ENCODE measurements at places on chromosomes 11 and 22.

GRCh38 chr11:107587306-107587979 is 3.5 kb upstream of the ELMOD1 start:
- no peak for DNase-seq

- no peak for DNase-seq
Measured at GRCh38 chr11:76026281-76026680, 180.0 kb downstream of the WNT11 start.

DNA sequence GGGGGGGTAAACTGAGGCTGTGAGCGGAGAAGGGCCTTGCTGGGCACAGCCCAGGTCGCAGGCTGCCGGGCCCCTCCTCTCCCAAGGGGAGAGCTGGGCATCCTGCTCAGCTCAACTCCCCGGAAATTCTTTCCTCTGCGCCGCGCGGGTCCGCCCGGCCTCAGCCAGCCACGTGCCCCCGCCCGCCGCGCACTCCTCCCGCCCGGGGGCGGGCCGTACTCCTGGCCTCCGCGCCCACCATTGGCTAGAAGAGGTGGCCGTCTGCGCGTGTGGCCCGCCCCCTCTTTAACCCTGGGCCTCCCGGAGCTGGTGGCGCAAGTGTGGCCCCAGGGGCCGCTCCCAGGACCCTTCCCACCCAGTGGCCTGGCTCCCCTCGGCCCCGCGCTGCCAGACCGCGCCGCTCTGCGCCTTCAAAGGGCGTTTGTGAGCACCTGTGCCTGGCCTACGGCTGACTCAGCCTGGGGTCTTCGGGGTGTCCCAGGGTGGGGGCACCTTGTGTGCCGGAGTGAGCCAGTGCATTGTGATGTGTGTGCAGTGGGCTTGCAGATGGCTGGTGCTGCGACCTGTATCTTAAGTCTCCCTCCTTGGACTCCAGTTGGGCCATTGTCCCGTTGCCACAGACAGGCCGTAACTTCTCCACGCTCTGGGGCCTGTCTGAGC is 2.0 kb downstream of the MRGPRF start:
- no peak for DNase-seq

DNA sequence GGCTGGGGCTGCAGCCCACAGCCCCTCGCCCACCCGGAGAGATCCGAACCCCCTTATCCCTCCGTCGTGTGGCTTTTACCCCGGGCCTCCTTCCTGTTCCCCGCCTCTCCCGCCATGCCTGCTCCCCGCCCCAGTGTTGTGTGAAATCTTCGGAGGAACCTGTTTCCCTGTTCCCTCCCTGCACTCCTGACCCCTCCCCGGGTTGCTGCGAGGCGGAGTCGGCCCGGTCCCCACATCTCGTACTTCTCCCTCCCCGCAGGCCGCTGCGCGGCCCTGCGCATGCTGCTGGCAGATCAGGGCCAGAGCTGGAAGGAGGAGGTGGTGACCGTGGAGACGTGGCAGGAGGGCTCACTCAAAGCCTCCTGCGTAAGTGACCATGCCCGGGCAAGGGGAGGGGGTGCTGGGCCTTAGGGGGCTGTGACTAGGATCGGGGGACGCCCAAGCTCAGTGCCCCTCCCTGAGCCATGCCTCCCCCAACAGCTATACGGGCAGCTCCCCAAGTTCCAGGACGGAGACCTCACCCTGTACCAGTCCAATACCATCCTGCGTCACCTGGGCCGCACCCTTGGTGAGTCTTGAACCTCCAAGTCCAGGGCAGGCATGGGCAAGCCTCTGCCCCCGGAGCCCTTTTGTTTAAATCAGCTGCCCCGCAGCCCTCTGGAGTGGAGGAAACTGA is 731 bp downstream of the GSTP1 start:
- DNase-seq = no peak

DNA sequence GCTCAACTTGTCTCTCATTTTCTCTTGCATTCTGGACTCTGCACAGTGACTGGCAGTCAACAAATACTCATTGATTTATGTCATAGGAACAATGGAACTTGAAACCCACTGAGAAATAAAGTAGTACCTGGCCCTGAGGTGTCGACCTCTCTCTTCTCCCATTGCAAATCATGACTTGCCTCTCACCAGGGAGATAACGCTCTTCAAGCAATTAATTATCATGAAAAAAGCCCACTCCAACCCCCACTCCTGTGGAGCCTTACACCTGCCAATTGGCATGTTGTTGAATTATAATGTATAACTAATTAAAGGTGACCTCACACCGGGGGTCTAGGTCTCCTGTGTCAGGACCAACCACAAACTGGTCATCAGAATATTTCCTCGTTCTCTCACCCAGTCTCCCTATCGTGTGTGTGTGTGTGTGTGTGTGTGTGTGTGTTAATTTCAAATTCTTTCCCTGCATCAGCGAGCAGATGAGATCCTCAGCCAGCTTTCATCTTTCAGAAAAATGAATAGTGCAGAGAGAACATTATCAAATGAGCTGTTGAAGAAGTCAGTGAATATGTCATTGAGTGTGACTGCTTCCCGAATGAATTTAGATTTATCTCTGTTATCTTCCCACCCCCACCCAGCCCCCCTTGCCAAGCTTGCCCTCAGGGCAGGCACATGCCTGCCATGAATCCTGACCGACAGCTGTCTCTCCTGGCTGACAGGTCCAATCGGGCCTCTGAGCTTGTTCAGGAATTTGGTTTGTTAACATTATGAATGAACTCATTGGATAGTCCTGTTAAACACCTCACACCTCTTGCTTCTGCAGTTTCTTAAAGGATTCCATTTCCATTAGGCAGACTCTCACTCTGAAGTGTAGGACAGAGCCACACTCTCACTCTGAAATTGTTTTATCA is 357.4 kb downstream of the INSC start:
- no peak for DNase-seq

DNA sequence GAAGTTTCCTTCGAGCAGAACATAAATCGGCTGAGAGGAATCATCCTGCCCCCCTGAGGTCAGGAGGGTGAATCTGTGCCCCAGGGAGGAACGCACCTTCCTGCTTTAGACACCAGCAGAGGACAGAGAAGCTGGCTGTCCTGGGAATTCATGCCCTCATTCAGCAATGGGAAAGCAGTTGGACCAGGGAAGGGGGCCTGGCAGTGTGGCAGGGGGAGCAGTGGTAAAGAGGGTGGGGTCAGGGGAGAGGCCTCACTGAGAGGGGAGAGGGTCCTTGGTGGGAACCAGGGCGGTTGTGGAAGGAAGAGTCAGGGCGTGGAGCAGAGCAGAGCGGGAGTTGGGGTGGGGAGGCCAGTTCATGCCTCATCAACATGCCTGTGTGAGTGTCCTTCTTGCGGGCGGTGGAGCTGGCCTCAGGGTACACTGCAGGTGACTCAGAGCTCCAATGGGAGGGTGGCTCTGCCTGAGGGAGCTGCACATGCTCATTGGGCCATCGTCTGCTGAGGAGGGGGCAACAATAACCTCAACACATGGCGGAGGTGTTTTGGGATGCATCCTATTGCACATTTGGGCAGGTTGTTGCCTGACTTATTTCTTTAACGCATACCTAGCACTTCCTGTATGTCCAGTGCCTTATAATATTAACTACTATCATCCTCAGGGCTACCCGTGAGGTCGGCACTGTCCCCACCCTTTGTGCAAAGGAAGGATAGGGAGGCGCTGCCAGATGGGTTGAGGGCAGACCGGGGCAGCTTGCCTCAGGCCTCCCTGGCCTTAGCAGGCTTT is 23.2 kb downstream of the MED15 start:
- no peak for DNase-seq

GRCh38 chr22:50701076-50701419 is 28.4 kb downstream of the SHANK3 start:
- DNase-seq = no peak

- DNase-seq = no peak
Measured at GRCh38 chr11:118060869-118061268, 16.0 kb upstream of the TMPRSS4 start.

DNA sequence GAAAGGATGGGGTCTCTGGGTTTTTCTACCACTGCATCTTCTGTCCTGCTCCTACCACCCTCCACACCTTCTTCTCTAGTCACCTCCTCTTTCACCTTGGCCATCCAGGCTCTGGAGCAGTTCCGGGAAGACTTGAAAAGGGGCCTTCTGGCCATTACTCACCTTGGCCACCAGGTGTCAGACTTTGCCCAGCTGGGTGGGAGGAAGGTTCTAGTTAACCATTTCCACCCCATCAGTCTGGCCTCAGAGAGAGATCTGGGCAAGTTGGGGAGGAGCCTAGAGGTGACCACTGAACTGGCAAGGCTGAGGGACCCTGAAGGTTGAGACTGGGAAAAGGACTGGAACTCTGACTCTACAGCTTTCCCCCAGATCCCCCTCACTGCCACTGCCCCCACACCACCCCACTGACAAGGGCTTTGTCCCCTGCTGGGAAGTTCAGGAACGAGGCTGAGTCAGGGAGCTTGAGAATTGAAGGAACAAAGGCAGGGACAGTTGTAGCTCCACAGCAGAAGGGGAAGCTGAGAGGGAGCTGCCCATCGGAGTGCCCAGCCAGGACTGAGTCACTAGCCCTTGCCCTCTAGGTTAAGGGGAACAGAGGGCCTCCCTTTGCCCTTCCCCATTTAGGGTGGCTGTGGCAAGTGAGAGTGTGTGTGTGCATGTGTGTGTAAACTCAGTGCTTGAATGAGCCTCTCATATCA is 3.7 kb upstream of the POLD4 start:
- DNase-seq = peak; percentile 51

DNA sequence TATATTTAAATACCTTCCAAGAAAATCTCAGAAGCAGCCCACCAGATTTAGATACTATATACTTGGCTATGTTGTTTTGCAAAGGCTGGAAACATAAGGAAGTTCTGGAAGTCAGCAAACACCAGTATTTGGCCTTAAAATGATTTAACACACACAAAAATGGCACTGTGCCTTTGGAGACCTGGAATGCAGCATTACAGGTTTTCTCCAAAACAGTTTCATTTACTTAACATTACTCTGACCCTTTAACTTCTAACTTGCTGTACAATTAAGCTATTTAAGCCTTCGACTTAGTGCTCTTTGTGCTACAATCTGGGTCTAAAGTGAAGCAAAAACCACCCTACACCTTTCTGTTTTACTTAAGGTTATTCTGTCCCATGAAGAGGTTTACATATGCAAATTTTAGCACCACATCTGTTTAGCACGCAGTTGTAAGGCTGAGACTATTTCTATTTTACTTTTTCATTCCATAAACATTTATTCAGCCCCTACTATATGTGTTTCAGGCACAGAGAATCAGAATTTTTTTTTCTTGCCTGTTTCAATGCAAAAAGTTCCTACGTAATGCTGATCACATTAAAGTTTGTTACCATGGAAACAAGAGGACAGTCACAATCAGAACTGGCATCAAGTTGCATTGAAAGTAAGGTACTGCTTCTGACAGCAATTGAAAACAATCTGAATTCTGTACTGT is 70.3 kb downstream of the MAML2 start:
- no peak for DNase-seq

GRCh38 chr11:76747153-76747914 is 35.8 kb upstream of the TSKU start:
- no peak for DNase-seq

DNA sequence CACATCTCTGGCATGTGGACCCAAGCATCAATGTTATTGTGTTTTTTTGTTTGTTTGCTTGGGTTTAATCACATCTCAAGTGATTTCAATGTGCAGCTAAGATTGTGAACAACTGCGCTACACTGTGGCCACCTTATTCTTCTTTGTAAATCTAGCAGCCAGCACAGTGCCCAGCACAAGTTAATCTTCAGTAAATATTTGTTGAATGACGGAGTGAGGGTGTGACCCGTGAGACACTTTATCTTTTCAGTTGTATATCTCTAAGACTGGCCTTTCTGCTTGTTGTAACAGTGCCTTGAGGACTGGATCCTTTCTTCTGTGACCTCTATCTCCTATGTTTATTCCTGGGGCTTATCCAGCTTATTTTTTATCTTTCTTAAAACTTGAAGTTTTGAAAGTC is 21.4 kb upstream of the AMOTL1 start:
- no peak for DNase-seq

DNA sequence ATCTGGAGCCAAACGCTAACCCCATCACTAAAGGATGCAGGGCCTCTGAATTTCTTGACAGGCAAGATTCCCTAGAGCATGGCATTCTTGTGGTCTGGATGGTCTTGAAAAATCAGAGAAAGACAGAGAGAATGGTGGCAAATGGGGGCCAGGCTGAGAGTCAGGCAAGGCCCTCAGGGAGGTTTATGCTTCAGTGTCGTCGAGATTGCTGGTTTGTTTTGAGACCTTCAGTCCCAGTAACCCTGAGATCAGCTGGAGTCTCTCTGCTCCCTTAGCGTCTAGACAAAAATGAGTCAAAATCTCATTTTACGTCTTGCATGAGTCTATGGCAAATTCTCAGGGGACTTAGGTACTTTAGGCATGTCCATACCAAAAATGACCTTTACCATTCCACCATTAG is 539.3 kb downstream of the SOX6 start:
- no peak for DNase-seq

GRCh38 chr11:1559111-1559951 is 12.7 kb downstream of the DUSP8 start:
- no peak for DNase-seq

- no peak for DNase-seq
Measured at GRCh38 chr22:44180706-44181032, at the start of gene PARVG. TSS of gene PARVG (plus strand) at chr22:44180925. CDS start at chr22:44183330, 2,405 bp downstream.

DNA sequence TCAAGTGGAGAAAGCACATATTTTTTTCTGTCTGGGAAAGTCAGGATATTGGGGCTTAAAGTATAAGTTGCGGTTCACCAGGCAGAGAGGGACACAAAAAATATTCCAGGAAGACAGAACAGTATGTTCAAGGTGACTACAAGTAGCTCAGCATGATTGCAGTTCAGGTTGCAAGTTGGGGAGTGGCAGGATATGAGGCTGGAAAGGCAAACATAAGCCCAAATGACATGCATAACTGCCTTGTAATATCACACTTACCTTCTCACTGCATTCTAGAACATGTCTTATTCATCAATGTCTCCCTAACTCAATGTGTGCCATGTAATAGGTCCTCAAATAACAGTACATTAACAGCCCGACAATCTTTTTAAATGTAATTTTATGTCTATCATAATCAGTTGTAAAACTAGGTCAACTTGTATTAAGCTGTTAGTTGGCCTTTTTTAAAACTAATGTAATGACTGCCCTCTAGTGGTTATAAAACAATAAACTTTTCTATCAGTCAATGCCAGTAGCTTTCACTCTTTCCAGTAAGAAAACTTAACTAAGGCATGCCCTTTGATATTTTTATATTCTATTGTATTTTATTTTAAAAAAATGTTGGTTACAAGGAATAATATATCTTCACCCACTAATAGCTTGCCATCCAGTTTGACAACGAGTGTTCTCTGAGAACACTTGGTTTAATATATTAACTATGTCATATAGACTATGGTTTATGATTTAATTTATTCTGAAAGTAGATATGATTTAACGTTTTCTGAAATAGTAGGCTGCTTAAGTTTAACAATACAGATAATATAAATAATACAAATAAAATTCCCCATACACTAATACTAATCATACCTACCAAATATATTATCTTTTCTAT is 39.4 kb upstream of the CFAP300 start:
- no peak for DNase-seq

DNA sequence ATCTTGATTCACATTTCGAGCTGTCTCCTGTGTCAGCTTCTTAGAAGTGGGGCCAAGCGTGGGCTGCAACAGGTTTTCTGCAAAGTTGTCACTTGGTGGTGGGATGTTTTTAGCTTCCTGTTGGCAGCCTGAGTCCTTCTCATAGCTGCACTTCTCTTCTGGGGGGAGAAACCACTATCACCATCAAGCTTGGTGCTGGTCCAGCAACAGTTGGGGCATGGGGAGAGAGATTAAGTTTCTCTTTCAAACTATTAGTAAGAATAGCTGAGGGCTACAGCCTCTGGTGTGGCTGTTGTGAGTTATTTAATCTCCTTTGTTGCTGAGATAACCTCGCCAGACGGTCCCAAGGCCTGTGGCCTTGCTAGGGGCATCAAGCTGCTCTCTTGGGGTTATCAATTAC is 123.3 kb upstream of the CRYBB3 start:
- peak; percentile 65 for DNase-seq

- DNase-seq = no peak
Measured at GRCh38 chr22:23187871-23188700, 7.8 kb downstream of the BCR start.
